ENCODE measurements at places on chromosomes 3 and 15.

- DNase-seq: no peak
These were observed 16.7 kb downstream of the MAPKBP1 start for GRCh38 chr15:41790756-41791546.

GRCh38 chr3:184538666-184539431, 22.7 kb upstream of the EPHB3 start:
- DNase-seq: no peak

DNA sequence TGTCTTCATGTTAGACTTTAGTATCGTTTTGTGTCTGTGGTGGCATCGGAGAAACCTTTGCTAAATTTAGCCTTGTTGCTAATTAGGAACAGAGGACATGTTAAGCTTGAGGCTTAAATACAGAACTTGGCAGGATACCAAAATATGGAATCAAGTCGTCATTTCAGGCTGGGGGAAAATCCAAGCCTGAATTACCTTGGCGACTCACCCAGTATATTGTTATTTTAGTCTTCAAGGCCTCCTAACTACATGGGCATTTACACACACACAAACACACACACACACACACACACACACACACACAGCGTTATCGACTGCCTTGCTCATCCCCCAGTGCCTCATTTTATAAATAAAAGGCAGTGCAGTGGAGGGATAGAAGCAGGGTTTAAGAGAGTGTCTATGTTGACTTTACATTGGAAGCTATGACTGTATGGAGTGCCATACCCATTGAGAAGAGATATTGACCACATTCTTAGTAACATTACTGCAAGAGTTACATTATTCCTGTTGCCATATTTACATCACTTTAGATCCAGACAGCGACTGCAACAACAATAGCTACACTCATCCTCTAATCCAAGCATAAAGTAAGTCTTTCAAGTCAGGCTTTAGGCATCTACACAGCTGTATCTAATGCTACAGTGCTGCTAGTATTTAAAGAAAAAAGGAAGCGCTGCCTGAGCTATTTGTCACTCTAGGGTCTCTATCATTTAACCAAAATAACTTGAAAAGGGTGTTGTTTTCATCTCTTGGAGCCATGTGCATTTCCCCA, 210.8 kb upstream of the SEMA6D start:
- DNase-seq: no peak

GRCh38 chr3:96192966-96193550, 621.3 kb upstream of the EPHA6 start:
- no peak for DNase-seq

GRCh38 chr3:44918581-44918980, 44.2 kb downstream of the TGM4 start:
- DNase-seq: no peak

- DNase-seq: no peak
These were observed 235.3 kb upstream of the CBLB start for GRCh38 chr3:106104078-106104477.

DNA sequence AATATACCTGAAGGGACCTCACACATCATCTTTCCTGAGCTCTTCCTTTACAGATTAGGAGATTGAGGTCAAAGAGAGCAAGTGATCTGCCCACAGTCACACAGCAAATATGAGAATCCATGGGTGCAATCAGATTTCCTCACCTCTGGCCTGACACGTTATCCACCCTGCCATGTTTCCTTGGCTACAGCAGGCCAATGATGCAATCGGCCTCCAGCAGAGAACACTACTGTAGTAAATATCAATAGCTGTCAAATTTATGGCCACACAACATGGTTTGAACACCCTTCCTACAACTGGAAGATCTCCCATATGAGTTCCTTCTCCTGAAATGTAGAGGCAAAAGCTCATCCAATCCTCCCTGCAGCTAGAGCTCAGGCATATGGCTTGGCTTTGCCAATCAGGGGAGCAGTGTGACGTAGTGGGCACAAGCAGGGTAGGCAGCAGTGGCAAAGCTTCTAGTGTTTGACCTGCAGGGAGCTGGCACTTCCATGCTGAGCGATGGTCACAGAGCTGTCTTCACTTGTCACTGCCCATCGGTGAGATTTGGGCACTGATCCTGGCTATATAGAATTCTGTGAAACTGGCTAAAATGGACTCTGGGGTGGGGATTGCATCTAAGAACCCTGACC, 271.3 kb downstream of the TJP1 start:
- DNase-seq: no peak

- no peak for DNase-seq
These were observed 99.3 kb downstream of the SENP2 start for GRCh38 chr3:185685231-185686035.

- no peak for DNase-seq
These were observed 115.1 kb downstream of the FHIT start for GRCh38 chr3:61136191-61136590.

- no peak for DNase-seq
These were observed 27.6 kb downstream of the SLC28A1 start for GRCh38 chr15:84911879-84912660.

DNA sequence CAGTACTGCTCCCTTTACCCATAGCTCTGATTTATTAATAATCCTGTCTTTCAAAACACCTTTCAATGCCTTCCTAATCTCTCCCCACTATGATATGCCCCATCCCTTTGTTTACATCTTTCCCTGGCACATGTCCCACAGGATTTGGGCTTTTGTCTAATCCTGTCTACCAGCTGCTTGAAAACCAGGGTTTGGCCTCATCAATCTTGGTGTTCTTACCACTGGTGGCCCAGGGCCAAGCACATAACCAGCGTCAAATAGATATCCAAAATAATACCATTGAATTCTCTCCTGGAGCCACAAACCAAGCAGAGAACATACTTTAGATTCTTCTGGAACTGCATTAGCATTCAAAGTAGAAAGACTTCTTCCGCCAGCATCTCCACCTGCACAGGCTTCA, 104.8 kb upstream of the PPP2R3A start:
- DNase-seq: no peak

DNA sequence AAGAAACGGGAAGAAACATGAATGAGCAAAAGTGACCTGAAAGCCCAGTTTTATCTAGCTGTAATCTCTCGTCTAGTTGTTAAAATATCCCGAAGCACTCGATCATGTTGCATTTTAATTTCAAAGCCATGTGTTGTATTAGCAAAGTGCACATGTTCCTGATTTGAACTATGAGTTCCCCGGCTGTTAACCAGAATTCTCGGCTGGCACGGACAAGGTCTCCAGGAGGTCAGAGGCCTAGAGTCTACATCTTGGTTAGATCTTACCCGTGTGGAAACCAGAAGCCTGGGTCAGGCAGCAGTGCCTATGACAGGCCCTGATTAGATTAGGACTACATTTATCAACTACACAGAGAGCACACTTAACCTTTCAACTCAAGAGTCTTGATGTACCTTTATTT, 195.8 kb downstream of the CDIN1 start:
- no peak for DNase-seq

GRCh38 chr15:77907824-77908751, 169.4 kb downstream of the TBC1D2B start:
- DNase-seq: no peak

GRCh38 chr15:59457103-59457502, 19.1 kb downstream of the FAM81A start:
- no peak for DNase-seq

DNA sequence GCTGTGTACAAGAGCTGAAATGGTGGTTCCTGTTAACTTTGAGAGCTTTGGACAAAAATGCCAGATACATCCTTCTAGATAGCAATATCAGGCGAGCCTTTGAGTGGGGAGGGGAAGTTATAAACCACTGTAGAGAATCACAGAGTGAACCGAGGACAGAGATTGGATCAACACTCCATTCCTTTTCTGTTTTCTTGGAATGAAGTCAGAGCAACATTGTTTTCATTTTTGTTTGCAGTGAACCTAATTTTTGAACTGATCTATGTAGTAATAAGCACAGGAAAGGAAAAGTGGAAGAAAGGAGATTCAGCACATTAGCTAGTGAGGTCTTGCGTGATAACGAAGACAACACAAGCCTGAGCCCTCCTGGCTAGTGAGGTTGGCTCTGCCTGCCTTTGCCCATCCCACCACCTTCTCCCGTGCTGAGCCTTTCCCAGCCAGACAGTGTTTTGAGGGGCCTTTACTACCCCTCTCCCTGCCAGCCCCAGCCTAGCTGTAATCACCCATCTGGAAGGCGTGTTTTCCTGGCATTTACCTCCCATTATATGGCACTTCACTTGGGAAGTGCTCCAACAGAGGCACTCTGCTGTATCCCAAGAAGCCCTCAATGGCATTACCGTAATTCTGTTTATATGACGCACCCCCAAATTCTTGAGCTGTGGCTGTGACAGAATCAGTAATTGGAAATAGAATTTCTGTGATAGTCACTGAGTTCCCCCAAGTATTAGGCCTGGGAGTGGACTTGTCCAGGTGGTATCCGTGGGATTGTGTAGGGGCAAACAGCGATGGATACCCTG, 129.8 kb downstream of the CACNA1D start:
- no peak for DNase-seq

- DNase-seq: no peak
These were observed 8.8 kb downstream of the CCDC71 start for GRCh38 chr3:49157289-49157688.

GRCh38 chr3:141176775-141177174, 54.9 kb upstream of the PXYLP1 start:
- DNase-seq: no peak

DNA sequence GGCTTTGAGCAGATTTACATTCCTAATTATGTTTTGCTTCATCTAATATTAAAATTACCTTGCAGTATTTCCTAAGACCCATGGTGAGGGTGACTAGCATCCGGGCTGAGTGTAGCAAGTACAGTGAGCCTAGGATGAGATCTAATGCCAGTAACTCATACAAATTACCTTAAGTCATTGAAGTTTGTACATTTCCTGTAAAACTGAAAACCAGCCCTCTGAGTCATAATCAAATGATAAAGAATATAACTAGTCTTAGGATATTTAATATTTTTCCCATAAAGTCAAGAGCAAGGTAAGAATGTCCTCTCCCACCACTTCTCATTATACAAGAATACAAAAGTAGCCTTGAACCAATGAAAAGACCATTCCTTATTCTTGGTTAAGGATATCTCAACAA, 54.8 kb upstream of the CHRM5 start:
- DNase-seq: no peak

- DNase-seq: no peak
These were observed 378.9 kb upstream of the ALCAM start for GRCh38 chr3:104987859-104988258.

DNA sequence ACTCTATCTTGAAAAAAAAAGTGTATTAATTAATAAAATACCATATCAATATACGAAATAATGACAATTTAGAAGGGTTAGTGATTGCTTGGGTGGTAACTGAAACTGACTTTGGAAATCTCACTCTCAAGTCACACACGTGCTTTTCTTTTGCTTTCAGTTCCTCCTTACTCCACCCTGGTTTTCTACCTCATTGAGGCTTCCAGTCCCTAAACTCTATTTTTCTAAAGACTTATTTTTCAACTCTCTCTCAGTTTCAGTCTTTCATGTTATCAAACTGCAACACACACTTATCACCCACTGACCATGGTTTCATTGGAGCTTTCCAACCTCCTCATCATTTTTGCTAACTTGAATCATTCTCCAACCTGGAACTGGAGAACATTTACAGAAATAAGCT, 23.5 kb downstream of the IL12A start:
- no peak for DNase-seq

- DNase-seq: no peak
These were observed 843 bp upstream of the CD47 start for GRCh38 chr3:108091498-108092250.

Measured in stimulated activated CD8-positive, alpha-beta memory T cell treated with anti-CD3 and anti-CD28 coated beads, Interleukin-2, amount 100 ng/mL, for 1 hour (primary cell).